ENCODE measurements at places on chromosomes 12 and 14.
A peak's percentile ranks its signal among the peaks of the same experiment; 100 is the strongest.

DNA sequence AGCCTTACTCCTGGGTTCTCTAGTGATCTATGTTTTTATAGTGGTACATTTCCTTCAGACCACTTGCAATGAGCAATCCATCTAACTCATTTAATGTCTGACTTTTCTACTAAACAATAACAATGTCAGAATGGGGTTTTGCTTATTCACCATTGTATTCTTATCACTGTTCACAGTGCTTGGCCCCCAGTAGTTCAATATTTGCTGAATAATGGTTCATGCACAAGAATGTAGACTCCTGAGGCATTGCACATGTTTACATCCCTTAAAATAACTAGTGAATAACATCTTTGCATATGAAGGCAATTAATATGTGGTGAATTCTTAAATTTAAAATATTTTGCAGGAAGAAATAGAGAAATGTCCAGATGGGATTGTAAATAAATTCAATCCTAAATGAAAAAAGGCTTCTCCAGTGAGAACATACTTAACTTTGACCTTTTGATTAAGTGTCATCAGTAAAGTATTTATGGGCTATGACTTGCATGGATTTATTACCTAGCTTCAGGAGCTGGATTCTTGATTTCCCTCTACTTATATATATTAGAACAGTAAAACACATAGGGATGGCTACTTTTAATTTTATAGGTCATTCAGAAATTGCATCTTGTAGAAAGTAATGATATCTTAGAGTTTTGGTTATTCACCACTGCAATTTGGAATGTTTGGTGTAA lies 3.4 kb downstream of the CCER1 start:
- DNase-seq = no peak

DNA sequence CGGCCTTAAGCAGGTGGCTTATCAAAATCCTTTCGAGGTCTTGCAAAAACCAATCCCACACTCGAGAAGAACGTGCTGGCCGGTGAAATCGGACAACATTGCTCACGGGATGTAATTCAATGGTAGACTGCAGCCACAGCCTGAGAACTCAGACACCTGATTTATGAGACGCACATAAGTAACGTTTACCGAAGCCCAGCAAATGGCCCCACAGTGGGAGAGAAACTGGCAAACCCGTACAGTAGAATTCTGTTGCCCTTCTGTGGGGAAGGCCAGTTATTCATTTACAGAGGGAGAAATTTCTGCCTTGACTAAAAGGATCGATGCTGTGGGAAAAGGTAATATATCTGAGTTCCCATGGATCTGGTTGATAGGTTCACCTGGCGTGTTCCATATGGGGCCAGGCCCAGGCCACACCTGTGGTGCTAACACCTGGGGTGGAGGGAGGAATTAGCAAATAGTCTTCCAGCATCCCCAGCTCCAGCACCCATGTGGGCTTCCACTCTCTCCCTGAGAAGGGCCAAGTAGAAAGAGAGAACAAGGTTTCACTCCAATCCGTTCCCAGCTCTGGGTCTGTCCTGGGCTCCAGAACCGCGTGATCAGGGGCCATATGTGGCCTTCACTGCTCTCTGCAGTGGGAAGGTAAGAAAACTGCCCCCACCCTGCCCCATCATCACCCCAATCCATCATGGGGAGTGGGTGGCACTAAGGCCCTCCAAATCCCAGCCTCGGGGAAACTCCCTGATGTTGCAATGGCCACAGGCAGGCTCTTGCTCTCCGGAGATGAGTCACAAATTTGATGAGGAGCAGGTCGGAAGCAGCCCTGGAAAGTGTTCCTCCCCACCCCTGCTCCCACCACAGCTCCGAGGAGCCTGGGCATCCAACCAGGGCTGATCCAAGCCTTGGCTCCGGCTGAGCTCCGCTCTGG lies 12.7 kb downstream of the BDKRB1 start:
- peak; percentile 96 for DNase-seq

DNA sequence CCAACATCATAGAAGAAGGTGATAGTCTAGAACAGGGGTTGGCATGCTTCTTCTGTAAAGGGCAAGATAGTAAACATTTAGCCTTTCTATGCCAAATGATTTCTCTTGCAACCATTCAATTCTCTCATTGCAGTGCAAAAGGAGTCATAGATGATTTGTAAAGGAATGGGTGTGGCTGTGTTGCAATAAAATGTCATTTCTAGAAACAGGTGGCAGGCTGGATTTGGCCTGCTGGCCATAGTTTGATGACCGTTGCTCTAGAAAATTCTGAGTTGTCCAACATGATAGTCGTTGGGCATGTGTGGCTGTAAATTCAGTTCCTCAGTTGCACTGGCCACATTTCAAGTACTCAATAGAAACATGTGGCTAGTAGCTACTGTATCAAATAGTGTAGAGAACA lies 21.7 kb downstream of the SMCO2 start:
- peak; percentile 31 for DNase-seq

DNA sequence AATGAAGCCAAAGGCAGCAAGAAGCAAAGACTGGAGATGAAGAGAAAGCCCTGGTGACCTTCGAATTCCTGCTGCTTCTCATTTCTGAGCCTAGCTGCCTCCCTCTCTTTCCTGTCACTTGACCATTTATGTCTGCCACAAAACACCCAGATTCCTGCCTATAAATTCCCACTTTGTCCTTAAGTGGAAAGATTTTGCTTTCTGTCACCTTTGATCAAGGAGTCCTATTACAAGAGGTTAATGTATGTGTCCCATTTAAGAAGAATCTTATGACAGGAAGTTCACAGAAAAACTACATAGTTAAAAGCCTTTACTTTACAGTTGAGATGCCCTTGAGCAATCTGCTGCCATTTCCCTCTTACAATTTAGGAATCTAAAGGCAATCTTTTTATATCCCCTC lies 155.7 kb downstream of the GALC start:
- no peak for DNase-seq

GRCh38 chr12:68850390-68850789 lies 42.4 kb downstream of the MDM2 start:
- no peak for DNase-seq
